ENCODE measurements at places on chromosomes 1 and 21.

DNA sequence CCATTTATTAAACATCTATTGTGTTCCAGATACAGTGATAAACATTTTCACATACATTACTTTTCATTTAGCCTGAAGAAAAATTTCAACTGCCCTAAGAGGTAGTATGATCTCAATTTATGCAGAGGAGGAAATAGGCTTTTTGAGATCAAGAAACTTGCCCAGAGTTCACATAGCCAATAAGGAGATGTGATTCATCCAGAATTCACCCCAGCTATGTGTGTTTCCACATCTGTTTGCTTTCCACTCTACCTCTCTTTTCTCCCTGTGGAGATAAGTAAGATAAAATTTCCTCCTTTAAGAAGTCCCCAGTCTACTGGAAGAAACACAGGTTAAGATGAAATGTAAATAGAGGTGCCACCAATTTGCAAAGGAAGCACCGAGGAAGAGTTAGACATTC, 199.7 kb upstream of the C8B start:
- DNase-seq, result no peak

- no peak for DNase-seq
Measured at GRCh38 chr1:53411541-53412152, 47.6 kb upstream of the DMRTB1 start.

- no peak for DNase-seq
Measured at GRCh38 chr1:9606458-9606857, 17.7 kb downstream of the TMEM201 start.

DNA sequence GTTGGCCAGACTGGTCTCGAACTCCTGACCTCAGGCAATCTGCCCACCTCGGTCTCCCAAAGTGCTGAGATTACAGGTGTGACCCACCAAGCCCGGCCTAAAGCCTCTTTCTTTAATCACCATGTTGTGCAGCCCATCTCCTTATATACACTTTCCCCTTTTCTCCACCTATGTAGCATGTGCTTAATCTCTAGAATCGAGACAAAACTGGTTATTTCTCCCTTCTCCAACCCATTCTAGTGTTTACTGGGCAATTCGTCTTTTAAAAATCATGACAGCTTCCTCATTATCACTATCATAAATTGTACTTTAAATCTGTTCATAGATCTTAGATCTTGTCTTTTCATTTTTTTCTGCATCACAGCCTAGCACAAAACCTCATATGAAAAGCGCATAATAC, 285.7 kb downstream of the PDE4B start:
- no peak for DNase-seq

GRCh38 chr1:182391362-182392049, at the start of gene GLUL:
GLUL (minus strand) TSS chr1:182391790; CDS start chr1:182388737, 3,053 bp downstream.
- peak; percentile 53 for DNase-seq

- DNase-seq, result no peak
Measured at GRCh38 chr1:43300378-43301094, at the start of gene TIE1. TIE1 (plus strand) TSS chr1:43300982; CDS start chr1:43301072, 90 bp downstream.

- no peak for DNase-seq
Measured at GRCh38 chr1:98741164-98741563, 79.6 kb downstream of the SNX7 start.

DNA sequence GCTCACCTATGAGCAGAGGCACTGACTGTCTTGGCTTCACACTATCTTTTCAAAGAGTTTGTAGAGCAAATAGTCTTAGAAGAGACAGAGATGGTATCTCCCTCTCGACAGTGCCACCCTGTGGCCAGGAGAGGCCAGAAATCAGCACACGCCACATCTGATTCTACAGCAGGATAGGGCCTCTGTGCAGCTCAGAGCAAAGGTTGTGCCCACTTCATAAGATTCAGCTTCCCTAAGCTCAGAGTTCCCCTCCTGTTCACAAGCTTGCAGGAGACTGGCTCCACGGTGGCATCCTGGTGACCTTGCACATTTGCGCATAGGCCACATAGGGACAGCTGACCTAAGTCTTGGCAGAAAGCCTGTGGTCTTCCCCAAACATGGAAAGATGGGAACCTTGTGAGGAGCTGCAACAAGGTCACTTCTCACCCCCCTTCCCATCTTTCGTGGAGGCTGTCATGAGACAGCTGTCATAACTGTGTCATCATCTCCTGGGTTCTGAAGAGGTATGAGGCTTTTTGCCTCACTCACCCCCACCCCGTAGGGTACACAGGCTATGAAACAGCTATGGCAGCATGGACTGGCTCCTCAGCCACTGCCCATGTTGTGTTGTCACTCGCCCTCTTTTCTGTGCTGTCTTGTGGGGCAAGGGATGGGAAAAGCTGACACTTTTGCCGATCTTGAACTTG, 3.0 kb downstream of the ITLN2 start:
- DNase-seq, result peak; percentile 74

DNA sequence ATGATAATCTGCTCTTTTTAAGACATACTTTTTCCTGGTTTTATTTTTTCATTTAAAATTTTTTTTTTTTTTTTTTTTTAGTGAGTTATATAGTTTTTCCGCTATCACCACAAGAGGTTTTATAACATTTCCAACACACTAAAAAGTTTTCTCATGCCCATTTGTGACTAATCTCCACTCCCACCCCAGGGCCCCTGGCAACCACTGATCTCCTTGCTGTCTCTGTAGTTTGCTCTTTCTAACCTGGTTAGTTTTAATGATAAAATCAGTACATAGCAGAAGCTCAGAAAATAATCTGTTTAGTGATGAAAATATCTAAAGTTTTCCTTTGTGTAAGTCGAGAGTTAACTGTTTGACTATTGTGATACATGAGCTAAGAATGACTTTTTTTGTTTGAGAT, 41.8 kb downstream of the IARS2 start:
- no peak for DNase-seq

DNA sequence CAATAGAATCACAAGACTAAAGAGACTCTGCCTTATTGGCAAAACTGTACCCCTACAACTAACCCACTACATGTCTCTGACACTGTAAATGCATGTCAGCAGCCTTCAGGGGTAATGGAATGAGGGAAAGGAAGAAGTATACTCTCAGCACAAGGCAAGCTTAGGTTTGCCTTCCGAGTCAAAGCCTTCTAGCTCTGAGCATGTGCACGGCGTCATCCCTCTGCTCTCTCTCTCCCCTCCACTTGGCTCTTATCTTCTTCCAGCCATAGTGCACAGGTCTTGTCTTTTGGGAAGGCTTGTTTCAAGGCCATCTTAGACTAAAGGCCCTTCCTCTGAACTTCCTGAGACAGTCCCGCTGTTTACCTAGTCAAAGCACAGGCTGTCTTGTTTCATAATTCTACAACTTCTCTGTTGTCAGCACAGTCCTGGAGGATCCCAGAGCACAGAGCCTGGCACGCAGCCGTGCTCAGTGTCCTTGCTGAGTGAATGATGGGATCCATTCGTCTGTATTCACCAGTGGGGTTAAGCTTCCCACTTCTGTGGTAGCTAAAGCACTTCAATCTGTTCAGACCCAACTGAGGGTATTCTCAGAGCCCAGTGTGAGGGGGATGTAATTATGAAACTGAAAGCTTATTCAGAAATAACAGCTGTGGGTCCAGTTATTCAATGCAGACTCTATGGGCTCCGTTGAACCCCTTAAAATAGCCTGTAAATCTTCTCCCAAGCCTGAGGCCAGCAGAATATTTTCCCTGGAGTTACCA, 166.5 kb upstream of the PLD5 start:
- DNase-seq, result no peak

DNA sequence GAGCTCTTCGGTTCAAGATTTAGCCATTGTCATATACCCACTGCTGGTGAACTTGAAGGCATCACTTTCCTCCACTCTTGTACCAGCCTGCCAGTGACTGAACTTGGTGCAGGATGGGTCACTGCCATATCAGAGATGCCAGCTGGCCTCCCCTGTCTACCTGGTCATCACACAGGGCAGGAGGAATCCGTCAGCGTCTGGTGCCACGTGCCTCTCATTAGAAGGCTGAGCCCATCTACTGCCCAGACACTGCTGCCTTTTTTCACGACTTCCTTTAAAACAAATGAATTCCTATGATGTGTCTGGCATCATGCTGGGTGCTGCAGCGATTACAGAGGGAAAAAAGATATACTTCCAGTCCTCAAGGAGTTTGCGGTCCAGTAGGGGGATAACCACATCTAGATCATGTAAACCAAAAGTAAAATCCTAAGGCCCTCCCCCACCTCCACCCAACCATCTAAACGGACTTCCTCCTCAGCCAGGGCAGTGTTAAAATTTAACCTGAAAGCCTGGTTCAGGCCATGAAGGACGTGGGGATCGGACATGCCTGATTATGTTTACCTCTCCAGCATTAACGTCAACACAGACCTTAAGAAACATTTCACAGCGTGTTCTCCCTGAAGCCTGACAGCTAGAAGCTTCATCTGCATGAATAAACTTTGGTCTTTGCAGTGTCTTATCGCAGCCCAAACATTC, 29.2 kb upstream of the PDE9A start:
- no peak for DNase-seq

- no peak for DNase-seq
Measured at GRCh38 chr1:14659913-14660312, 61.4 kb downstream of the KAZN start.

DNA sequence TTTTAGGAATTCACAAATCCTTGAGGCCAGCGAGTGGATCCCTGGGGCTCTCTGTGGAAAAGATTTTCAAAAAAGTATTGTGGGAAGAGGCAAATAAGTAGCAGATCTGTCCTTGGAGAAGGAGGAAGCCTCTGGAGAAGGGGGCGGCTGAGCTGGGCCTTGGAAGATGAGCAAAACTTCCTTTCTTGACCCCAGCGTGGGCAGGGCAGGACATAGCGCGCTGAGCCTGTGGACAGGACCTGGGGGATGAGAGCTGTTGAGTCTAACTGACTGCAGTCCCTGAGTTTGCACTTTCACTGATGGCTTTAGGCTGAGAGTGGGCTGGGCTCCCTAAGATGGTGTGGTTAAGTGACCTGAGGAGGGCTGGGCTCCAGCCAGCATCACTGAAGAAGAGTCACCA, 170.2 kb upstream of the GALNT2 start:
- no peak for DNase-seq

DNA sequence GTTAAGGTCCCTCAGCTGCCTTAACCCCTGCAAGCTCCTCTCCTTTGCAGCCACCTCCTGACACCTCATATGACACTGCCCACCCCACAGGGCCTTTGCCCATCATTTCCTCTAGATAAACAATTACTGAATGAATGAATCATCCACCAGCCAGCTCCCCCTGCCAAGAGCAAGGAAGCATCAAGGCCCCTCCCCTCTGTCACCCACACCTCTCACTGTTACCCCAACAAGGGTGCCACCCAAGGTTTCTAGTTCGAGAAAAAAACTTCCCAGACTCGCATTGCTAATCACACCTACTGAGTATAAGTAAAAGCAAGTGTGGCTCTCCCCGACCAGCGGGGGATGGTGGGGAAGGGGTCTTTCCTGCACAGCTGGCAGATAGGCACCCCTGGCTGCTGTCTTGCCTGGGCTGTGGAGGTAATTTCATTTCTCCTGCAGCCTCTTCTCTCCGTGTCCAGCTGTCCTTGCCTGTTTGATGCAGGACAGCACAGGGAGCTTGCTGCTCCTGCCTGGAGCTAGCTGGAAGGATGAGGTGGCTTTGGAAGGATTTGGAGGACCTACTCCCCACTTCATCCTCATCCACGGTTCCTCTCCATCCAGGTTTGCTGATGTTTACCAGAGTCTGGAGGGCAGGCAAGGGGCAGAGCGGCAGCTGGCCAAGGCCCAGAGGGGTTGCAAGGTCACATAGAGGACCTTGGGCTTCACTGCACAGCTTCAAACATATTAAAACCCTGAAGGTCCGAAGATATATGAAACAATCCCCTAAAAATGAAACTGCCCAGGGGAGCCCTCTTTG, 33.1 kb upstream of the LBR start:
- peak; percentile 66 for DNase-seq

- no peak for DNase-seq
Measured at GRCh38 chr1:159799446-159799985, 2.6 kb upstream of the FCRL6 start.

DNA sequence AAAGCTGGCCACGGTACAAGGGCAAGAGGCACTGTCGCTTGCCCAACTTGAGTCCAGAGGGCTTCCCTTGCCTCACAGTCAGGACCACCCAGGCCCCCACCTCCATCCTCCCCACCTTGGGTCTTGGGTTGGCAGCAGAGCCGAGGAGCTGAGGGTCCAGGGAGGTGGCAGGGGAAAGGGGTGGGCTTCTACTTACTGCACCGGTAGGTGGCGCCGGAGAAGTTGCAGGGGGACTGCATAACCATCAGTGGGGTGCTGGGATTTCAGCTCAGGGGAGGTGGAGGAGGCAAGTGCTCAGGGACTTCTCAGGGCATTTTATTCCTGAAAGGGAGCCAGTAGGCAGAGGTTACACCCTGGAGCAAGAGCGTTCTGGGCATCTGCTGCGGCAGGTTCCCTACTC, 44.0 kb downstream of the TRIM62 start:
- peak; percentile 45 for DNase-seq

DNA sequence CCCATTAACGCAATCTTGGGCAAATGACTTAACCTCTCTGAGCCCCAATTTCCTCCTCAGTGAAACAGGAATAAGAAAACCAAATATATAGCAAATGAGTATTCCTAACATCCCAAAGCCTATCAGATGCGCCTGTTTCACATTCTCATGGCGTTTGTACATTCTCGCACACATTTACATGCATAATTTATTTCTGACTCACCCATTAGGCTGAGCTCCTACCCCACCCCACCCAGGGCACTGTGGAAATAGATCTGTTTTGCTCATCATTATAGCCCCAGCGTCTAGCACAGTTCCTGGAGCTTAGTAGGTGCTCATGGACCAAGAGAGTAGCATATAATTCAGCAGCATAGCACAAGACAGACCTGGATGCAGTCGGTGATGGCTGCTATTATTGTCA, 146.1 kb upstream of the VANGL1 start:
- no peak for DNase-seq

- no peak for DNase-seq
Measured at GRCh38 chr1:21569820-21570527, 60.8 kb downstream of the ALPL start.

DNA sequence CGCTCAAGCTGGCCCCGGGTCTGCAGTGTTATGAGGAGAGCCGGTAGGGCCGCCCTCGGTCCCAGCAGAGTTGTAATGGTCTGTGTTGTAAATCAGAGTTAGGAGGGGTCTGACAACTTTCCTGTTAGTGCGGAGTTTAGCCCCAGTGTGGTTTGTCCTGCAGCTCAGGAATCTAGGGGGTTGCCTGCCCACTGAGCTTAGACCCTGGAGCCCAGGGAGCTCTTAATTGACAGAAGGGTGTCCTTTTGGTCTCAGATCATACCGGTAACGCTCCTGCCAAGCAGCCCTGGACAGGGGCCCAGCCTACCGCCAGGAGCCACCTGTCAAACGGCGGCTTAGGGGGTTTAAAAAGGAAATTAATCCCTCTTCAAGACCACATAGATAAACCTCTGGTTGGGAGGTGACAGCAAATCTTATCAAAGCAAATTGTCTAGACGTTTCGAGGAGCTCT, 164.4 kb downstream of the DYRK1A start:
- no peak for DNase-seq

DNA sequence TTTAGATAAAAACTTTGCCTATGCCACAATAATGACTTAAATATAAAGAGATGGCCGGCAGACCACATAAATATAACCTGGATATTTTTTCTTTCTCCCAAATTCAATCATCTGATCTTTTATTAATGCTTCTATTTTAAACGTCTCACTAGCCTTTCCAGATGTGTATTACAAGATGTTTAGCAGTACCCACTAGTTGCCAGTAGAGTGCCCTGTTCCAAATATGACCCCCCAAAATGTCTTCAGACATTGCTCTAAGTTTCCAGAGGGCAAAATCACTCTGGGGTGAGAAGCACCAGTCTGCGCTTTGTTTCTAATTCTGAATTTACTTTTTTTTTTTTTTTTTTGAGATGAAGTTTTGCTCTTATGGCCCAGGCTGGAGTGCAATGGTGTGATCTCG, 268.1 kb downstream of the GRIK1 start:
- no peak for DNase-seq

All from activated CD8-positive, alpha-beta memory T cell treated with anti-CD3 and anti-CD28 coated beads, Interleukin-2, amount 50 U/mL, for 4 hours (primary cell).